Naive thymus-derived CD4-positive, alpha-beta T cell (primary cell): ENCODE measurements at places on chromosomes 1 and 21. TPM values are rescaled to one million over a fixed set of nuclear protein-coding genes. Genes with fewer than 3 reads are reported as not detected.

Gene CTH
- 2.6 TPM for total RNA-seq

Gene CFAP141
- total RNA-seq: not detected

Gene FLAD1
- 50.2 TPM for total RNA-seq

DNA sequence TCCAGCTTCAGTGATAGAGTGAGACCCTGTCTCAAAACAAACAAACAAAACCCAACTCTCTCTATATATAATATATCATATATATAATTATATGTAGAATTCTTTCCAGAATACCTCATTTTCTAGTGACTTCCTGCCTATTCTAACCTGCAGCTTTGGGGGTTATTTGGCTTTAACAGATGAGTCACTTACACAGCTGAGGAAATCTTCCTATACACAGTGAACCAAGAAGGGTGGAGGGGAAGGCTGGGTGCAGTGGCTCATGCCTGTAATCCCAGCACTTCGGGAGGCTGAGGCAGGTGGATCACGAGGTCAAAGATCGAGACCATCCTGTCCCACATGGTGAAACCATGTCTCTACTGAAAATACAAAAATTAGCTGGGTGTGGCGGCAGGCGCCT is 9.2 kb downstream of the RAB29 start:
- DNase-seq: no peak
- H3K27me3 ChIP-seq: no peaks in the 10 kb centered on the region
- peaks cover 12% of the 10 kb centered on the region for H3K36me3 ChIP-seq
- H3K4me1 ChIP-seq: peaks cover 4% of the 10 kb centered on the region
- no peak overlapping the region for H3K4me3 ChIP-seq
- H3K27ac ChIP-seq: no peak overlapping the region

- no peaks in the 10 kb centered on the region for H3K36me3 ChIP-seq
- no peak overlapping the region for H3K27ac ChIP-seq
- H3K27me3 ChIP-seq: no peaks in the 10 kb centered on the region
- no peak overlapping the region for H3K4me3 ChIP-seq
- DNase-seq: no peak
These were observed 111.9 kb downstream of the OMA1 start for GRCh38 chr1:58434607-58435006.

GRCh38 chr1:228081144-228081543 is 1.4 kb upstream of the ARF1 start:
- no peaks in the 10 kb centered on the region for H3K27me3 ChIP-seq
- peaks cover 31% of the 10 kb centered on the region for H3K4me1 ChIP-seq
- no peak for DNase-seq
- peaks cover 11% of the 10 kb centered on the region for H3K36me3 ChIP-seq
- peak overlapping the region; percentile 97 for H3K27ac ChIP-seq

- H3K36me3 ChIP-seq: peaks cover 7% of the 10 kb centered on the region
- no peak overlapping the region for H3K4me3 ChIP-seq
- DNase-seq: no peak
- H3K27ac ChIP-seq: no peak overlapping the region
- no peaks in the 10 kb centered on the region for H3K27me3 ChIP-seq
- no peaks in the 10 kb centered on the region for H3K4me1 ChIP-seq
These were observed 49.4 kb upstream of the FASLG start for GRCh38 chr1:172609528-172609927.

DNA sequence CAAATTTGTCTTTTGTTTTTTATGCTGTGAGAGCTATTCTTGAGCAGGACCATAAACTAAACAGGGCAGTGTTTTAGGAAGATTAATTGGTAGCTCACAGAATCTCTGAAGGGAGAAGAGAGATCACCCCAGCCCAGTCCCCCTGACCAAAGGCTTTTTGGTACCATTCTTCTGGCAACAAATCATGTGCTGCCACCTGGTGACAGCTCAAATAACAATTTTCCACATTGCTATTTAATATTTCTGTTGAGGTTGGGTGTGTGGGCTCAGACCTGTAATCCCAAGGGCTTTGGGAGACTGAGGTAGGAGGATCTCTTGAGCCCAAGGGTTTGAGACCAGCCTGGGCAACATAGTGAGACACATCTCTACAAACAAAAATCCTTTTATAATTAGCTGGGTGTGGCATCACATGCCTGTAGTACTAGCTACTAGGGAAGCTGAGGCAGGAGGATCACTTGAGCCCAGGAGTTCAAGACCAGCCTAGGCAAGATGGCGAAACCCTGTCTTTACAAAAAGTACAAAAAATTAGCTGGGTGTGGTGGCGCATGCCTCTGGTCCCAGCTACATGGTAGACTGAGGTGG is 2.2 kb upstream of the TESK2 start:
- no peak for DNase-seq
- H3K27ac ChIP-seq: no peak overlapping the region
- no peaks in the 10 kb centered on the region for H3K36me3 ChIP-seq
- no peak overlapping the region for H3K4me3 ChIP-seq
- no peaks in the 10 kb centered on the region for H3K27me3 ChIP-seq

GRCh38 chr21:15446223-15446622 is 283.6 kb upstream of the USP25 start:
- H3K4me3 ChIP-seq: no peak overlapping the region
- no peaks in the 10 kb centered on the region for H3K4me1 ChIP-seq
- no peaks in the 10 kb centered on the region for H3K27me3 ChIP-seq
- no peak overlapping the region for H3K27ac ChIP-seq

- H3K4me1 ChIP-seq: no peaks in the 10 kb centered on the region
- H3K36me3 ChIP-seq: no peaks in the 10 kb centered on the region
- H3K4me3 ChIP-seq: no peak overlapping the region
- no peak overlapping the region for H3K27ac ChIP-seq
- H3K27me3 ChIP-seq: no peaks in the 10 kb centered on the region
- DNase-seq: no peak
These were observed 35.7 kb downstream of the ZBTB8B start for GRCh38 chr1:32500387-32501209.

GRCh38 chr1:185914089-185914488 is 179.9 kb downstream of the HMCN1 start:
- no peak overlapping the region for H3K27ac ChIP-seq
- no peaks in the 10 kb centered on the region for H3K27me3 ChIP-seq
- DNase-seq: no peak
